Activated T-helper 9 cell treated with anti-CD3 and anti-CD28 coated beads, Interleukin-2, amount 50 U/mL, for 16 hours (primary cell): ENCODE measurements at places on chromosomes 2 and 18.

- DNase-seq, result no peak
These were observed 71.4 kb downstream of the KCNF1 start for GRCh38 chr2:10982931-10983701.

DNA sequence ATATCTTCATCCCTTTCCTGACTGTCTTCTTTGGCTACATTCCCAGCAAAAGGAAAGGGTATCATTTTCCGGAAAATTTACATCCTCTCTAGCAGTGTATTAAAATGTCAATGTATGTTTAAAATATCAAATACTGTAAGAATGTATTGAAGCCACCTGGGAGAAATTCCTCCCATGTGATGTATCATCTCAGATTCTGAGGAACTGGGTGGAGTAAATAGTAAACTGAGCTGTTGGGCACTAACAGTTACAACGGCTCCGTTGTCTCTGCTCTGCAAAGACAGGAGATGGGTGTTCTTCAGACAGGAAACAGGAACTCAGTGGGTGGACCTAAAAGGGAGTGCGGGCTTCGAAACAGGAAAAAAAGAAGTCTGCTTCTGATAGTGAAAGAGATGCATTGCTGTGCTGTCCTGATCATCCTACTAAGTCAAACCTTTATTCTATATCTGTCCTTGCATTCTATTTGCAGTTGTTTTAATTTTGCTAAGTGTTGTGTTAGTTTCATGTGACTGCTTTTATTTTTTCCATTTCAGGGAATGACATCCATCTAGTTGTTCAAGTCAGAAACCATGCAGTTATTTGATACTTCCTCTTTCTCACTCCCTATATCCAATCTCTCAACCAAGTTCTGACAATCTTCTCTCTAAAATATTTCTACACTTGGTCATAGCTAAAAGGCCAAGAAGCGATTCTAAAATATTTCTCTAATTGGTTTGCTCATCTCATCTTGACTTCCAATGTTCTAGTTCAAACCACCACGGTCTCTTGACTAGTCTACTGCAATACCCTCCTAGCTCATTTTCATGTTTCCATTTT is 19.4 kb downstream of the DOK1 start:
- DNase-seq, result no peak

DNA sequence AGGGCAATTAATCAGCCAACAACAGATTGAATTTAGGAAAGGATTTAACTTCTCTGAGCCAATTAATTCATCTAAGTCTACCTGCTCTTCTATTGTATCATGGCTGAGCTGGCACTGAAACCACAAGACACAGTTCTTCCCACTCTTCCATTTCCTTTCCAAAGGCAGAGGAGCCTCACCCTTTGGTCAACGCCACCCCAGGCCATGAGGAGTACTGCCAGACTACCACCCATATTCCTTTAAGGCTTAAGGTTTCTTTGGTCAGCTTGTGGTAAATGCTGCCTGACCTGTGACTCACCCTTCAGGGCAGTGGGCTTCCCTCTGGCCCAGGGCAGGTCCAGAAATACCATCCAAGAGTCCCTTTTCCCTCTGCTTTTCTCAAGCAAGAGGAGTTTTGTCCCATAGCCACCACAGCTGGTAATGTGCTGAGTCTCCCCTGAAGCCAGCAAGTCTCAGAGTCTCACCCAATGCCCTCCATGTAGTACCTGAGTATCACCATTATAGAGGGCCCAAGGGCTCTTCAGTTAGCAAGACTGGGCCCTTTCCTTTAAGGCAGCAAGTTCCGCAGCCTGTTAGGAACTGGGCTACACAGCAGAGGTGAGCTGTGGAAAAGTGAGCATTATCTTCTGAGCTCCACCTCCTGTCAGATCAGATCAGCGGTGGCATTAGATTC is 900.5 kb upstream of the CRIM1 start:
- no peak for DNase-seq

GRCh38 chr2:239852272-239852671 is 172.9 kb downstream of the NDUFA10 start:
- no peak for DNase-seq

DNA sequence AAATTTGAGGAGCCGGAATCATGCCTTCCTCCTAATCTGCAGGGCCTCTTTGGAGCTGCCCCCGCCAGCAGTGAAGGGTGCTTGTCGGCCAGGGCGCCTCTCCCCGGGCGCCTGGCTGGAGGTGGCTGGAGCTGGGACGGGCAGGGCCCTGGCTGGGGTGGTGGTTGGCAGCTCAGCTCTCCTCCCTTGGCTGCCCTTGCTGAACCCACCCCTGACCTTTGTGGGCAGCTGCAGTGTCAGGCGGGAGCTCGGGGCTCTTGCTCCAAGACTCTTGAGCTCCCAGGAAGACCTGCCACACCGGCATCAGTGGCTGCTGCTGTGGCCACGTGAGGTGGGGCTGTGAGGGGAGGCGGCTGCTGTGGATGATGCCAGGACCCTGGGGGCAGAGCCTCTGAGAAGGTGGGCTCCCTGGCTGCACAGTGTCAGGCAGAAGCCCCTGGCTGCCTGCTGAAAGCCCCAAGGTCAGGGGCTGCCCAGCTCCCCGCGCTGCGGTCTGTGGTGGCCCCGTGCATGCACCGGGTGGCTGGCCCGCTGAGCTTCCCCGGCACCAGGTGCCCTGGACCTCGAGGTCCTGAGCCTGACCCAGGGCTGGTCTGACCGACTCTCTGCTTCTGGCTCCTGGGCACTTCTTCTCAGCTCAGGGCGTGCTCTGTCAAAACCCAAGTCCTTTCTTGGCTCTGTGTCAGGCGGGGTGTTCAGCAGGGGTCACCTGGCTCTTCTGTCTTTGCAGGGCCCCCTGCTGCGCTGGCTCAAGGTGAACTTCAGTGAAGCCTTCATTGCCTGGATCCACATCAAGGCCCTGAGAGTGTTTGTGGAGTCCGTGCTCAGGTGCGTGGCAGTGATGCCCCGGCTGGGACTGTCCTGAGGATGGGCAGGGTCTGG is 34.5 kb downstream of the PDIA6 start:
- no peak for DNase-seq

DNA sequence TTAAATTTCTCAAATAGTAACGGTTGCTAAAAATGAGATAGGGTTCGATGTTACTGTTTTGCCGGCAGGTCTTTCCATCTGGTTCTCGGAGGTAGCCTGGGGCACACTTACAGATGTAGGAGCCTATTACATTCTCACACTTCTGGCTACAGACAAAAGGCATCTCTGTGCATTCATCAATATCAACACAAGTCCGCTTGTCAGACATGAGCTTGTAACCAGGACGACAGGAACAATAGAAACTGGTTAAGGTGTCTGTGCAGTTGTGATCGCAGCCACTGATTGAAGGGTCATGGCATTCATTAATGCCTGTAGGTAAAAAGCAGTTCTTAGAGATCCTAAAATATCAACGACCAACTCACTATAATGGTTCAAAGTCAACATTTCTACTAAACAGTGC is 116.3 kb downstream of the DHRS9 start:
- DNase-seq, result no peak

- no peak for DNase-seq
These were observed 557.8 kb upstream of the LRATD1 start for GRCh38 chr2:14074691-14075090.

DNA sequence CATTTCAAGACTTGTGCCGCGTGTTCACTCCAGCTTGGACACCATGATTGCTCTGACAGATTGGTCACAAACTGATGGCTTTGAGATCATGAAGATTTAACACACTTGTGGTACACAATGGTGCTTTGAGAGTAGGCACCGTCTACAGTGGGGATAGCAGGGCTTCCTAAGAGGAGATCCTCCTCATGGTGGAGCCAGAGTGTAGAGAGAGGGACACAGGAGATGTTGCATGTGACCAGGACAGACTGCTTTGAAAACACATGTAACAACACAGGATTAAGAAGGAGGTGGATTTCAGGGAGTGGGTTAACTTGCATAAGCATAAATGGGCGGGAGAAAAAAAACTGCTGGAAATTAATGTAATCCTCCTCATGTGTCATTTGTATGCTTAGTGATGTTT is 95.7 kb upstream of the LINC00305 start:
- no peak for DNase-seq

DNA sequence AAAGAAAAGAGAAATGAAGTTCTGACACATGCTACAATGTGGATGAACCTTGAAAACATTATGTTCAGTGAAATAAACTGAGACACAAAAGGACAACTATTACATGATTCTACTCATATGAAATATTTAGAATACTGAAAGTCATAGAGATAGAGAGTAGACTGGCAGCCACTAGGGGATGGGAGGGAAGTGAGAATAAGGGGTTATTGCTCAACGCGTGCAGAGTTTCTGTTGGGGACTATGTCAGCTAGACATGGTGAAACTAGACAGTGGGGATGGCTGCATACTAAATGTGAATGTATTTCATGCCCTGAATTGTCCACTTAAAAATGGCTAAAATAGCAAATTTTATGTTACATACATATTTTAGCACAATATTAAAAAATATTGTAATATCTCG is 108.7 kb upstream of the ATL2 start:
- no peak for DNase-seq
